Activated CD4-positive, alpha-beta memory T cell treated with anti-CD3 and anti-CD28 coated beads, Interleukin-2, amount 10 ng/mL, durations not matched to agents 7 days and 5 days (primary cell): ENCODE measurements at places on chromosomes 3 and 15.

DNA sequence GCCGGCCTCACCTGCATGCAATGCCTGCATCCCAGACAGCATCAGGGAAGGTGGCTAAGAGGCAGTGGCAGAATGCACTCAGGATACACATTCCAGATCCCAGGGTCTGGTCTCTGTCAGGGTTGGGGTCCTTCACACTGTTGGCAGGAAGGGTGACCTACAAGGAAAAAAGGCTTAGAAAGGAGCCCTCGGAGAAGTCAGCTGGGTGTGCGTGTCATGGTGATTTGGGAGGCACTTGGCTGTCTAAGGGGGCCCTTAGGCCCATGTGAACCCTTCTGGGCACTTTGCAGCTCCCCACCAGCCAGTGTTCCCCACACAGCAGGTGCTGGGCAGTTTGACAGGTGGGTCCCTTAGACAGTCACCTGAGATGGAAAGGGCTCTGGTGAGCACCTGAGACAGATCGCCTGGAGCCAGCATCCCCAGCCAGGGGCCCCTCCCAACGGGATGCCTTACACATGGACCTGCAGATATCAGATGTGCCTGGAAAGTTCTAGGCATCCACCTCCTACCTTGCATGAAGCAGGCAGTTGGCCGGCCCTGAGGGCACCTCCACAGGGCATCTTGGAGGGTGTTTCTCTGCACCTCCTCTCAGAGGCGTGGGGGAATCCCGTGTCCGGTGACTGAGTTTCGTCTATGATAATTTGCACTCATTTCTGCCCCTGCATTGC, 131.6 kb downstream of the LRRK1 start:
- H3K27ac ChIP-seq, result no peak overlapping the region
- DNase-seq, result peak; percentile 14
- H3K4me3 ChIP-seq, result no peak overlapping the region
- no peaks in the 10 kb centered on the region for H3K4me1 ChIP-seq
- no peaks in the 10 kb centered on the region for H3K36me3 ChIP-seq

GRCh38 chr3:96538186-96538585, 276.2 kb upstream of the EPHA6 start:
- H3K4me1 ChIP-seq, result no peaks in the 10 kb centered on the region
- no peak overlapping the region for H3K27ac ChIP-seq
- H3K36me3 ChIP-seq, result no peaks in the 10 kb centered on the region
- H3K4me3 ChIP-seq, result no peak overlapping the region

- no peaks in the 10 kb centered on the region for H3K27me3 ChIP-seq
- peaks cover 31% of the 10 kb centered on the region for H3K4me1 ChIP-seq
- H3K4me3 ChIP-seq, result no peak overlapping the region
- peak; percentile 30 for DNase-seq
- H3K36me3 ChIP-seq, result no peaks in the 10 kb centered on the region
Measured at GRCh38 chr3:12479919-12480427, 4.3 kb upstream of the TSEN2 start.

DNA sequence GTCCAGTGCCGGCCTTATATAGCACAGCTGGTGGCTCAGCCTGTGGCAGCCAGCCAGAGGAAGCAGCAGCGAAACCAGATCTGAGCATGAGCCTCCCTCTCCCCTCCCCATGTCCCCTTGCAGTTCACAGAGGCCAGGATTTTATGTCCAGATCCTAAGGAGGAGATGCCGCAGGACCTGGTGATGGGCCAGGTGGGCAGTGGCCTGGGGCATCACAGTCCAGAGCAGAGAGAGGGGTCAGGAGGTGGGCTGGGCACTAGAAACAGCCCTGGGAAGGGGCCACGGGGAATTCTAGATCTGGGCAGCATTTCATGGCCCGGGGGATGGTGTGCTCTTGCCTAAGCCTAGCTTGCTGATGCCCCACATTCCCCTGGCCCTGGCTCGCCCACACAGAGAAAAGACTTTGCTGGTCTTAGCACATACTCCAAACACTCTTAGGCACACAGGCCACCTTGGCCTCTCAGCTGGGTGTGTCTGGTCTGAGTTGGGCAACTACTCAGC, 259 bp upstream of the CILP start:
- H3K4me3 ChIP-seq, result no peak overlapping the region
- DNase-seq, result no peak
- no peak overlapping the region for H3K27ac ChIP-seq

GRCh38 chr3:131907796-131908195, 127.0 kb downstream of the CPNE4 start:
- no peak for DNase-seq
- H3K4me1 ChIP-seq, result no peaks in the 10 kb centered on the region
- no peaks in the 10 kb centered on the region for H3K36me3 ChIP-seq
- H3K27me3 ChIP-seq, result no peaks in the 10 kb centered on the region
- no peak overlapping the region for H3K27ac ChIP-seq

- DNase-seq, result no peak
- H3K27ac ChIP-seq, result no peak overlapping the region
- peaks cover 31% of the 10 kb centered on the region for H3K27me3 ChIP-seq
- H3K36me3 ChIP-seq, result peaks cover 4% of the 10 kb centered on the region
Measured at GRCh38 chr15:40087068-40087810, 21.4 kb downstream of the BMF start.

GRCh38 chr3:15097891-15098290, 1.1 kb downstream of the RBSN start:
- DNase-seq, result peak; percentile 66
- H3K27me3 ChIP-seq, result no peaks in the 10 kb centered on the region
- peaks cover 40% of the 10 kb centered on the region for H3K36me3 ChIP-seq
- H3K4me1 ChIP-seq, result peaks cover 55% of the 10 kb centered on the region

GRCh38 chr3:56833022-56833421, 31.3 kb upstream of the ARHGEF3 start:
- no peak overlapping the region for H3K27ac ChIP-seq
- no peaks in the 10 kb centered on the region for H3K36me3 ChIP-seq
- no peak overlapping the region for H3K4me3 ChIP-seq

- H3K36me3 ChIP-seq, result peaks cover 46% of the 10 kb centered on the region
- peaks cover 82% of the 10 kb centered on the region for H3K4me1 ChIP-seq
- H3K27me3 ChIP-seq, result no peaks in the 10 kb centered on the region
- H3K27ac ChIP-seq, result peak overlapping the region; percentile 64
- peak overlapping the region; percentile 9 for H3K4me3 ChIP-seq
Measured at GRCh38 chr3:172133838-172134237, 94.5 kb downstream of the FNDC3B start.

GRCh38 chr3:138946663-138947494, at the start of the genes FOXL2 and FOXL2NB:
TSS of gene FOXL2 (minus strand) at chr3:138947137. CDS start at chr3:138946722, 415 bp downstream.
TSS of gene FOXL2NB (plus strand) at chr3:138947217. CDS start at chr3:138947365, 148 bp downstream.
- H3K36me3 ChIP-seq, result peaks cover 9% of the 10 kb centered on the region
- peaks cover 35% of the 10 kb centered on the region for H3K4me1 ChIP-seq
- peaks cover 85% of the 10 kb centered on the region for H3K27me3 ChIP-seq
- DNase-seq, result no peak
- H3K4me3 ChIP-seq, result peak within 1 kb of the TSS; percentile 48

GRCh38 chr15:60880949-60881348, 348.2 kb downstream of the RORA start:
- peaks cover 5% of the 10 kb centered on the region for H3K27me3 ChIP-seq
- no peak overlapping the region for H3K27ac ChIP-seq
- no peak overlapping the region for H3K4me3 ChIP-seq
- no peak for DNase-seq
- no peaks in the 10 kb centered on the region for H3K36me3 ChIP-seq
- no peaks in the 10 kb centered on the region for H3K4me1 ChIP-seq

DNA sequence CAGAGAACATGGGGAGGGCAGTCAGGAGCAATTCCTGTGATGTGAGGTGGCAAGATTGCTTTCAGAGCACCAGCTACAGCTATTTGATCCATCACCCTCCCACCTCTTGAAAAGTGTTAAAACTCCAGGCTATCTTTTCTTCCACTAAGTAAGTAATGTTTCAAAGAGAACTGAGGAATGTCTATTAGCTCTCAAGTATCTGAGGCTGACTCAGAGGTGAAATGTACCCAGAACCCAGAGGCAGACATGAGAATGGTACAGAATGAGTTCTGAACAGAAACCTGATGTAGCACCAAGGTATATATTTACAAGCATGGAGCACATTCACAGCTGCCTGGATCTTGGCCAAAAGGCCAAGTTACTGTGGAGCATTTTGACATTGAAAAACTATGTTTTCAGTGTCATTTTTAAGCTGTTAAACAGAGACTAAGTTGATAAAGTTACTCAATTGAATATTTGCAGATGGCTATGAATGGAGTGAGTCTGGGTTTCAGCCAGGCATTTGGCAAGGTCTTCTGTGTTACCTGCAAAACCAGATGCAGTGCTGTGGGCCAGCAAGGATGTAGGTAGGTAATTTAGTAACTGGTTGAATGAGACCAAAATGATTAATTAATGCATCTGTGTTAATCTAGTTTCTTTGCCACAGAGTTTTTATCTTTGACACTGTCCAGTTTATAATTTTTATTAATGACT, 227.7 kb upstream of the CD96 start:
- H3K36me3 ChIP-seq, result no peaks in the 10 kb centered on the region
- no peak for DNase-seq
- peaks cover 34% of the 10 kb centered on the region for H3K4me1 ChIP-seq
- H3K27me3 ChIP-seq, result no peaks in the 10 kb centered on the region

DNA sequence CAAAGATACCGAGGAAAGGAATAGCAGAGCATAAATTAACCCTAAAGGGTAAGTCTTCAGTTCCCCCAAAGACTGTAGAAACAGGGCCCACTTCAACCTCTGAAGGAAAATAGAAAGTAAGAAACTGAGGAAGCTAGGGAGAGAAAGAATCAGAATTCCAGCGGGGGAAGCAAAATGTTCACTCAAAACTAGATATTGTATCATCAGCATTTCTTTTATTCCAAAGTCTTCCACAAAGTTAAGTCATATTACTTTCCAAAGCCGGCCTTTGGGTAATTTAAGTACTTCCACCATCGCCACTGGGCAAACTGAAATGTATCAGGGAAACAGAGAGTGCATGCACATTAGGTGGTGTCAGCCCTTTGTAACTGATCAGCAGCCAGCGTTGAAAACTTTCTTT, 88.3 kb downstream of the RSL24D1 start:
- peaks cover 5% of the 10 kb centered on the region for H3K27me3 ChIP-seq
- H3K4me3 ChIP-seq, result no peak overlapping the region
- peaks cover 1% of the 10 kb centered on the region for H3K4me1 ChIP-seq
- H3K27ac ChIP-seq, result no peak overlapping the region
- H3K36me3 ChIP-seq, result no peaks in the 10 kb centered on the region

DNA sequence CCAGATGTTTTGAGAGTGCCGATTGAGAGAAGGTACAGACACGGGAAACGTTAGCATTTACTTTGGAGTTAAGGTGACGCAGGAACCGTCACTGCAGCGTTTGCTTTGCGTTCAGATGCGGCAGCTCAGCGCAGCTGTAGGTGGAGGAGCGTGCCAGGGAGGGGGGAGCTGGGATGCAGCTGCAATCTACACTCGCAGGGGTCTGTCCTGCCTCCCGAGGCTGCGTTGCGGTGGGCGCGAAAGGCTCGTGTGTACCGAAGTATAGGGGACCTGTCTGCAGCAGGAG, 425 bp upstream of the FYTTD1 start:
- peaks cover 35% of the 10 kb centered on the region for H3K4me1 ChIP-seq
- H3K27ac ChIP-seq, result peak overlapping the region; percentile 84
- no peaks in the 10 kb centered on the region for H3K36me3 ChIP-seq

DNA sequence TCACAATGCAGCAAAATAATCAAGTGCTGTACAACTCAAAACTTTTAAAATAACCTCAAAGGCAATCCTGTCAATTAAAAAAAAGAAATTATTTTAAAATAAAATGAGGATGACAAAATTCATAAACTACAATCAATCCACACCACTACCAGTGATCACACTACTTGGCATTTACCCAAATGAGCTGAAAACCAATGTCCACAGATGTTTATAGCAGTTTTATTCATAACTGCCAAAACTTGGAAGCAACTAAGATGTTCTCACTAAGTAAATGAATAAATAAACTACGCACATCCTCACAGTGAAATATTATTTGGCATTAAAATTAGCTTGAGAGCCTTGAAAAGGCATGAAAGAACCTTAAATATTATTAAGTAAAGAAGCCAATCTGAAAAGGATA, 121.3 kb downstream of the STAG1 start:
- H3K27me3 ChIP-seq, result no peaks in the 10 kb centered on the region
- DNase-seq, result no peak
- H3K27ac ChIP-seq, result no peak overlapping the region
- H3K4me3 ChIP-seq, result no peak overlapping the region
- H3K36me3 ChIP-seq, result peaks cover 44% of the 10 kb centered on the region
- H3K4me1 ChIP-seq, result peaks cover 2% of the 10 kb centered on the region

DNA sequence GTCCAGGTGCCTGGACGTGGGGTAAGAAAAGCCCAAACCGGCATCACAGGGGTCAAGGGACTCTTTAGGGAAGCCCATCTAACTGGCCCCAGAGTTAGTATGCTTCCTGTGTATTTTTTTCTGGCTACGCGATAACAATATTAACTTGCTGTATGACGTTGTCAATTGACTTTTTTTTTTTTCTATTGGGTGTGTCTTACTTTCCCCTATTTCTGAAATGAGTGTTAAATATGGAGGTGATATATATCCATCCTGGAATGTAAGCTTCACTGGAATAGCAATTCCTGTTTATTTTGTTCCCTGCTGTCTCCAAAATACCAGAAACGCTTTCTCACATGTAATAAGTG, 598 bp upstream of the GMNC start:
- H3K27ac ChIP-seq, result no peak overlapping the region
- H3K4me3 ChIP-seq, result peak overlapping the region; percentile 42
- H3K4me1 ChIP-seq, result peaks cover 8% of the 10 kb centered on the region
- DNase-seq, result no peak

DNA sequence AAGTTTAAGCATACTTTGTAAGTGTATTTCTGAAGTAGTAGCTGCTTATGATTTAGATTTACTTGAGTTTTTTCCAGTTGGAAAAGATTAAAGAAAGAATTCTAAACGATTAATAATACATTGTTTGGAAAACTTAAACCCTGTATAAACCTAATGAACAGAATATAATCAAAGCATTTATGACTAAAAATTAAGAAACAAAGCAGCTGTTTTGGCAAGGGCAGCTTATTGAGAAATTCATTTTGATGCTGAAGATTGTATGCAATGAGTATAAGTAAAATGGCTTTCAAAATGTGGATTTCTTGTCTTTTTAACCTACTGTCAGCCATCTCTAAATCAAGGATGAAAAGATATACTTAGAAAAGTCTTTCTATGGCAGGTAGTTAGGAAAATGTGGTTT, 140.2 kb downstream of the POLQ start:
- no peaks in the 10 kb centered on the region for H3K36me3 ChIP-seq
- peaks cover 2% of the 10 kb centered on the region for H3K4me1 ChIP-seq
- H3K4me3 ChIP-seq, result no peak overlapping the region
- no peak overlapping the region for H3K27ac ChIP-seq
- H3K27me3 ChIP-seq, result no peaks in the 10 kb centered on the region

GRCh38 chr3:188884299-188885043, 287.3 kb upstream of the TPRG1 start:
- H3K4me3 ChIP-seq, result no peak overlapping the region
- no peak for DNase-seq
- H3K4me1 ChIP-seq, result no peaks in the 10 kb centered on the region
- H3K27ac ChIP-seq, result no peak overlapping the region

GRCh38 chr3:32420126-32421038, 28.7 kb downstream of the CMTM7 start:
- peaks cover 89% of the 10 kb centered on the region for H3K4me1 ChIP-seq
- H3K36me3 ChIP-seq, result peaks cover 22% of the 10 kb centered on the region
- no peak overlapping the region for H3K4me3 ChIP-seq
- DNase-seq, result no peak
- peak overlapping the region; percentile 76 for H3K27ac ChIP-seq

DNA sequence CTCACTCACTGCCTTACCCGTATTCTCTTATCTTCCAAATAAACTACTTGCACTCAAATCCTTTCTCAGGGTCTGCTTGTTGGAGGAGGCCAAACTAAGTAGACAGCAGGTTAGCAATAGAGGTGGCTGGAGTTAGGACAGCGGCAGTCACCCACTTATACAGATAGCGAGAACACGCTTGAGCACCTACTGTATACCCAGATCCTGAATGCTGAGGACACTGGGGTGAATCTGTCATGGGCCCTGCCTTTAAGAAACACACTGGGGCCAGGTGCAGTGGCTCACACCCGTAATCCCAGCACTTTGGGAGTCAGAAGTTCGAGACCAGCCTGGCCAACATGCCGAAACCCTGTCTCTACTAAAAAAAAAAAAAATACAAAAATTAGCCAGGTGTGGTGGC, 38.0 kb upstream of the TSEN2 start:
- H3K27me3 ChIP-seq, result no peaks in the 10 kb centered on the region
- H3K36me3 ChIP-seq, result no peaks in the 10 kb centered on the region
- DNase-seq, result no peak
- H3K4me3 ChIP-seq, result no peak overlapping the region
- no peak overlapping the region for H3K27ac ChIP-seq
